ENCODE measurements at places on chromosomes 5 and 9.
A peak's percentile ranks its signal among the peaks of the same experiment; 100 is the strongest.

- no peak for DNase-seq
Observed at GRCh38 chr9:90393365-90394152, 249.1 kb downstream of the DIRAS2 start.

DNA sequence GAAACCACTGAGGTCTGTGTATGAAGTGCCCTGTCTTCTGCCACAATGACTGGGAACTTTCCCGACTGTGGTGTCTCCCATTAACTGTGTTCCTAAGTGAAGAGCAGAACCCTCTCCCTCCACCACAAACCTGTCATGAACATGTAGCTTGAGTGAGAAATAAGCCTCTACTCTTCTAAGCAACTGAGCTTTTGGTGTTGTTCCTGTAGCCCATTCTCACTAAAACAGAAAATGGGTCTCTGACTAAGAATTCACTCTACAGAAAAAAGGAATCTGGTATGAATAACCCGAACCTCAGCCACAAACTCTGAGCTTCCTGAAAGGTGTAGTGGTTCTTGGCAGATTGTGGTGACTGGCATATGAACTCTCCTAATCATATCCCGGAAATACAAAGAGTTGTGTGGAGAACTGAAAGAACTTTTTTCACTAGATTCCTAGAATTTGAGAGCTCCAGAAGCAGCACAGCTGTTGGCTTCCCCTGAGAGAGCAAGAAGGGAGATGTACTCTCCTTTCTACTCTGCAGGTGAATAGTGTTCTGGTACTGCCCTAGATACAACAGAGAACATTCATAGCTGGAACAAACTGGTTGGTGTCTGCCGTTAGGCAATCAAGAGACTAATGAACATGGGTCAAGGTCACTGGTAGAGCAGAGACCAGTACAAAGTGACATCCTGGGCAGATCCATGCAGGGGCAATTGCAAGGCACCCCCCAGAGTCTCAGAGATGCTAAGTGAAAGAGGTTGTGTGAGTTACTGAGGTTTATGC, 283.8 kb downstream of the PDE4D start:
- DNase-seq: no peak

DNA sequence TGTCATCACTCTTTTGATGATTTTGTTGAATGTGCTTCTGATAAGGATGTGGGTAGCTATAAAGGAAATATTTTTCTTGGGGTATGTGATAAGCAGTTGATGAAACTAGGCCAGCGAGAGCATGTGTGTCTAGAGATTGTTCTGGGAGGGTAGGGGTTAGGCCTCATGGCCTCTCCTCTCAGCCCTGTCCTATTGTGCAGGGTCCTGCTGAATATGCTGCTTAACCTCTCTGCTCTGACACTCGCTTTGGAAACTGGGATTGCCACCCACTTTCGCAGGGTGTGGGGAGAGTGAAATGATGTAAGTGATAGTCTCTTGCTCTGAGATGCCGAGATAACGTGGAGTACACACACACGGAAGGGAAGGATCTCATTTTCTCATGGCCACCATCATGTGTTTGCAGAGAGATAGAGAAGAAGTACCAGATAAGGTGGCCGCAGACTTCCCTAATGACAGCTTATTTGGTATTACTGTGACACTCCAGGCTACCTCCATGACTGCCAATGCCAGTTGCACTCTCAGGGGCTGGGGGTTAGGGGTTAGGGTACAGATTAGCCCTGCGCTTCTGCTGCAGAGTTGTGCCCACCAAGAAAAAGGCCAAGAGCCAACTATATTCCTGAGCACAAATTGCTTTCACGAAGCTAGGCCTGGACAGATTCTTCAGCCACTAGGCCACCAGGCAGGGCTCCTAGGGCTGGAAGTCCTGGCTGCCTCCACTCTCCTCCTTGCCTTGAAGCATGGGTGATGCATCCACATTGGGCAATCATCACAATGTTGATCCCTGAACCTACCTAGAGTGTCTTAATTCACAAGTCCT, 25.2 kb upstream of the TNFAIP8 start:
- DNase-seq: no peak

- DNase-seq: no peak
Observed at GRCh38 chr5:134515801-134516200, 9.7 kb upstream of the JADE2 start.

GRCh38 chr5:15966066-15966640, 213.4 kb downstream of the MARCHF11 start:
- DNase-seq: no peak

DNA sequence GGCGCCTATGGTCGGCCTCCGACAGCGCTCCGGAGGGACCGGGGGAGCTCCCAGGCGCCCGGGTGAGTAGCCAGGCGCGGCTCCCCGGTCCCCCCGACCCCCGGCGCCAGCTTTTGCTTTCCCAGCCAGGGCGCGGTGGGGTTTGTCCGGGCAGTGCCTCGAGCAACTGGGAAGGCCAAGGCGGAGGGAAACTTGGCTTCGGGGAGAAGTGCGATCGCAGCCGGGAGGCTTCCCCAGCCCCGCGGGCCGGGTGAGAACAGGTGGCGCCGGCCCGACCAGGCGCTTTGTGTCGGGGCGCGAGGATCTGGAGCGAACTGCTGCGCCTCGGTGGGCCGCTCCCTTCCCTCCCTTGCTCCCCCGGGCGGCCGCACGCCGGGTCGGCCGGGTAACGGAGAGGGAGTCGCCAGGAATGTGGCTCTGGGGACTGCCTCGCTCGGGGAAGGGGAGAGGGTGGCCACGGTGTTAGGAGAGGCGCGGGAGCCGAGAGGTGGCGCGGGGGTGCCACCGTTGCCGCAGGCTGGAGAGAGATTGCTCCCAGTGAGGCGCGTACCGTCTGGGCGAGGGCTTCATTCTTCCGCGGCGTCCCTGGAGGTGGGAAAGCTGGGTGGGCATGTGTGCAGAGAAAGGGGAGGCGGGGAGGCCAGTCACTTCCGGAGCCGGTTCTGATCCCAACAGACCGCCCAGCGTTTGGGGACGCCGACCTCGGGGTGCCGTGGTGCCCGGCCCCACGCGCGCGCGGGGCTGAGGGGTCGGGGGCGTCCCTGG, 561 bp downstream of the DAPK1 start:
- no peak for DNase-seq

DNA sequence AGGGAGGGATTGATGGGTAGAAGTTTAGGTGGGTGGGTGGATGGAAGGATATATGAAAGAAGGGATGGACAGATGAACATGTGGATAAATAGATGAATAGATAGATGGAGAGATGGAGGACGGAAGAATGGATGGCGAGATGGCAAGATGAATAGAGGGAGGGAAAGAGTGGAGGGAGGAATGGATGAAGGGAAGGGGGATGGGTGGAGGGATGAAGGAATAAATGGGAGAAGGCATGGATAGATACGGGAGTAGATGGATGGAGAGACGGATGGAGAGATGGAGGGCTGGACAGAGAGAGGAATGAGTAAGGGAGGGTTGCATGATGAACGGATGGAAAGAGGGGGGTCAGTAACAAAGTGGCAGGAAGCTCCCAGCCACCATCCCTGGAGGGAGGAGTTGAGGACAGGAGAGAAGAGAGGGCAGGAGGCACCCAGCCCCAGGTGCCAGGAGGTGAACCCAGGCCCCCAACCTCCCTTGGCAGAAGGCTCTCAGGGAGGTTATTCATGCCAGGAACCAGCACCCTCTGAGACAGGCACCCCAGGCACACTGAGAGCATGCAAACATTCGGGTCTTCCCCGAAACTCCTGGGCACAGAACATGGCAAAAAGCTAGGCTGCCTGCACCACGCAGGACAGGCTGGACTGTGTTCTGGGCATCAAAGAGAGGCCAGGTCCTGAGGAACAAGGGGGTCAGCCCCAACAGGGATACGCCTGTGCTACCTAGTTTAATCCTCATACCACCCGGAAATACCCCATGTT, 9.1 kb downstream of the SARDH start:
- DNase-seq: no peak

DNA sequence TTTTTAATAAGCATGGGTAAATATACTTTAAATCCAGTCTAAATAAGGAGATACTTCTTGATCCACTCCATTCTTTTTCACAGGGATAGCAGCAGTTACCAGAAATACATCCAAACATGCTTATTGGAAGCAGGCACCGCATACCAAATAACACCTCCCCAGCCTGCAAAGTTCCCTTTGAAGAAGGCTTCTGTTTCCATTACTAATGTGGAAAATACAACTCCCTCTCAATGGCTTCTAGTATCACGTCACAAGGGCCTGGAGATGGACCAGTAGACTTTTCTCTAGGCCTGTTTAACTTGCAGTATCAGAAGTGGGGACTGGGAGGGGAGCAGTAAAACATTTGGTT, 20.8 kb downstream of the TMEM245 start:
- no peak for DNase-seq

- no peak for DNase-seq
Observed at GRCh38 chr5:97131139-97131710, 11.2 kb downstream of the LIX1 start.

- DNase-seq: no peak
Observed at GRCh38 chr9:34491596-34491995, 31.2 kb downstream of the ENHO start.

DNA sequence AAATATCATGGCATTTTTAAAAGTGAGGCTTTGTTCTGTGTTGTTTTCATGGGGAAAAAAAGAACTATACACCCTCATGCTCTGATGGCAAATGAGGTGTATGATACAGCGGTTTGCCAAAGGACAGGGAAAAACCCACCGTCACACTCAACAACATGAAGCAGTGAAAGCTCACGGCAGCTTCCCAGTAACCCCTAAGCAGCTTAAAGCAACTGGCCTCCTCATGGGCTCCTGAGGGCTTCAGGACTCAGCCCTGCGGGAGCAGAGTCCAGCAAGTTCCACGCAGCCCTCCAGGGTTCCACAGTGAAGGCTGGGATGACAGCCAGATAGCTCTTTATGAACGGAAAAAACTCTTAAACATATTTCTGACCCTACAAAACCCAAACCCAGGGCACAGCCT, 12.9 kb downstream of the BARHL1 start:
- no peak for DNase-seq

- peak; percentile 79 for DNase-seq
Observed at GRCh38 chr5:181241393-181241975, 2.2 kb downstream of the RACK1 start.

DNA sequence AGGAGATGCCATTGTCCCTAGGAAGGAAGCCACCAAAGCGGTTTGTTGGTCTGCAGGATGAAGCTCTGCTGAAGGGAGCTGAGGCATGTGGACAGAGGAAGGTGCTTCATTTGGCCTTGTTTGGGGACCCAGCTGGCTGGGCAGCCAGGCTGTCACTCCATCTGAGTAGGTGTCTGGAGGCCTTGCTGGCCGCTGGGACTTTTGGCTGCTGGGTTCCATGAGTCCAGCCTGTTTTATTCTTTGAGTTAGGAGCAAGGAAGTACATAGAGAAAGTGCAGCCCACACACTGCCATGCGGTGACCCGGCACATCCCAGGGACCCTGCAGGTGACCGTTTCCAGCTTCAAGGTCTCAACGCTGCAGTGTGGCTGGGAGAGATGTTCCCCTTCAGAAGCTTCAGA, 251.2 kb upstream of the IRX4 start:
- DNase-seq: no peak

DNA sequence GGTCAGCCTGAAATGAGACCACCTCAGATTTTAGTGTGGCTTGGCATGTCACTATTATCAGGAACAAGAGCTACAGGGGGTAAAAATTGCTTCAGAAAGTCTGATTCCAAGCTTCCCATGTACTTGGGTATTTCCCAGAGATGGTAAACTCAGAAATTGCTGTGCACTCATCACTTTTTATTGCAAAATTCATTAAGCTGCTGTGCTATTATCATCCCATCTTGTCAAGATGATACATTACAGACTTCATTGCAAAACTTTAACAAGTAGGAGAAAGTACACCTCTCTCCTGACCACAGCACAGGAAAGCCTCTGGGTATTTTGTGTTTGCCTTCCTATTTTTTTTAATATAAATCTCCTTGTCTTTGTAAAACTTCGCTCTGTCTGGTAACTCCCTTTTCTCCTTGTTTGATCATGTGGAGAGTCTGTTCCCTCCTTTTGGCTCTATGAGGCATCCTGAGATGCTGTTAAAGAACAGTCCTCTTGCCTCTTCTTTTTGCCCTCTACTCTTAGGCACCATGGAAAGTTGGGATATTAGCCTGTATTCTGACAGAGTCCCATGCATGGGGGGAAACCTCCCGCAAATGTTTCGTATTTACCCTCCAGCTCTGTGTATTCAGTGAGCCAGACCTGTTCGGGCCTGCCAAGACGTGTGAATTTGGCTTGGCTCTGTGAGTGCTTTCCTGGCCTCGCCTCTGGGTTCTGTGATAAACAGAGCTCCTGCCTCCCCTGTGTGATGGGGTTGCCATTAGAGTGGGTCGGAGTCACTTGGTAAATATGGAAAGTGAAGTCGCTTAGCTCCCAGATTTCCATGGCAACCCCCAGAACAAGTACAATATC, 260.7 kb downstream of the NR3C1 start:
- DNase-seq: peak; percentile 80

GRCh38 chr5:146758938-146759337, 119.6 kb downstream of the PPP2R2B start:
- DNase-seq: peak; percentile 42

DNA sequence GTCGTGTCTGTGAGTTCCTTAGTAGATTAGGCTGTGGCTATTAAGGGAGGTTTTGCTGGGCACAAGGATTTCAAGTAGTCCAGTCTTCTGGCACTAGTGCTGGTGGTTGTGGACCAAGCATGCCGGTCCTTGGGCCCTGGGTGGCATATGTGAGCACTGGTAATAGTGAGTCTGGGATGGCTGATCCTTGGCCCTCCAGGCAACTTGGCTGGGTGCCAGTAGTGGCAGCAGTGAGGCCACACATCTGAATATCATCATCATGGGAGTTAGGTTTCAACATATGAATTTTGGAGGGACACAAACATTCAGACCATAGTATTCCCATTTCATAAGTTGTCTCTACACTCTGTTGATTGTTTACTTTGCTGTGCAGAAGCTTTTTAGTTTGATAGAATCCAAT, 25.3 kb upstream of the APBA1 start:
- DNase-seq: no peak

- DNase-seq: no peak
Observed at GRCh38 chr5:138504799-138505198, 38.2 kb downstream of the ETF1 start.

GRCh38 chr9:120463765-120464164, 116.2 kb downstream of the CDK5RAP2 start:
- no peak for DNase-seq

DNA sequence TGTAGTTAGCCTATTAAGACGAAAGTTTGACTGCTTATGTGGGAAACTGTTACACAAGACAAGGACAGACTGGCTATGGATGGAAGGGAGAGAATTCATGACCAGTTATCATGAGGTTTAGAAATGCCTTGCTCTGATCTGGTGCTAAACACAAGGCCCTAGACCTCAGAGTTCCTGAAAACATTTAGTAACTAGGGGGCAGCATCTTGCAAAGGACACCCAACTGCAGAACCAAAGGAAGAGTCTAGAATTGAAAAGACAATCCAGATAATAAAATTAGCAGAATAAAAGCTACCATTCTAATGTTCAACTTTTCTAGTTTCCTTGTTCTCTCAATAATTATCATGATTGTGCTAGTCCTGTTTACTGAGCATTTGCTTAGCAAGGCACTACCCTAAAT, 130.5 kb upstream of the GPR151 start:
- no peak for DNase-seq

- DNase-seq: peak; percentile 59
Observed at GRCh38 chr5:39461007-39461682, 36.4 kb upstream of the DAB2 start.

Data from inflammatory macrophage treated with lipopolysaccharide for 1 hour (primary cell).